Activated CD4-positive, alpha-beta memory T cell treated with anti-CD3 and anti-CD28 coated beads for 36 hours (primary cell): ENCODE measurements at places on chromosomes 7 and 10. TPM values are rescaled to one million over a fixed set of nuclear protein-coding genes. Genes with fewer than 3 reads are reported as not detected.
A peak's percentile ranks its signal among the peaks of the same experiment; 100 is the strongest.

The TPK1 gene
- total RNA-seq, result 19.1 TPM

GRCh38 chr10:20535897-20536881 lies 360.9 kb downstream of the NEBL start:
- no peaks in the 10 kb centered on the region for H3K4me1 ChIP-seq
- H3K4me3 ChIP-seq, result no peak overlapping the region
- H3K27ac ChIP-seq, result no peak overlapping the region
- H3K27me3 ChIP-seq, result no peaks in the 10 kb centered on the region

DNA sequence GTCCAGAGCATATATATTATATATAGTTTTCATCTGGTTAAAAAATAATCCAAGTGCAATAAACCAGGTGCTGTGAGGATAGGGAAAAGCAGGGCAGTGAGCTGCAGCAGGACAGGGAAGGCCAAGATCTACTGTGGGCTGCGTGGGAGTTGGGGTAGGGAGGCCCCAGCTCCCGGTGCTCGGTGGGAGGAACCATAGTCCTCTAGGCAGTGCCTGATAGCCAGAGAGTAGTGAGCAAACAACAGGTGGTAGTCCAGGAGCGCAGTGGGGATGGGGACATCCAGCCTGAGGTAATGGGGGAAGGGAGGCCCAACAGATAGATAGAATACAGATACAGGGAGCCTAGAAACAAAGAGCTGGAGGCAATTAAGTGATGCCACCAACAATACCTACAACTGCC lies 4.1 kb upstream of the BMPR1A start:
- H3K36me3 ChIP-seq, result peaks cover 2% of the 10 kb centered on the region
- no peaks in the 10 kb centered on the region for H3K27me3 ChIP-seq
- H3K4me3 ChIP-seq, result no peak overlapping the region
- peaks cover 12% of the 10 kb centered on the region for H3K4me1 ChIP-seq

DNA sequence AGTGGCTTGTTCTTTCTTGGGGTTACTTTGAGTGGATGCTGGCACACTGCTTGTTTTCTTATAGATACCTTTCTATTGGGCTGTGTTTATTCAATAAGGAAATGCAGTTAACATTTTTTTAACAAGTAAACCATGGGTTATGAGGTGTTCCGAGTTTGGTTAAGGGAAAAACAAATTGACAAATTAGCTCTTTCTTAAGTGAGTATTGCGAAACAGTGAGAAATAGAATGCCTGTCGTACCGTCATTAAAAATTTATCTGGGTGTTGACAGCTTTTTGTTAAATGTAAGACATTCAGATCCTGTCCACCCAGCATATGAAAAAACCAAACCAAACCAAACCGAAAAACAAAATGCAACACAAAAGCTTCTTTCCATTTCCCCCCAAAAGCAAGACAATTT lies 6.2 kb downstream of the CUX1 start:
- DNase-seq, result no peak
- no peak overlapping the region for H3K4me3 ChIP-seq
- no peaks in the 10 kb centered on the region for H3K27me3 ChIP-seq
- H3K36me3 ChIP-seq, result no peaks in the 10 kb centered on the region

GRCh38 chr7:44966731-44967538 lies 11.9 kb downstream of the MYO1G start:
- H3K4me1 ChIP-seq, result peaks cover 6% of the 10 kb centered on the region
- DNase-seq, result no peak
- H3K4me3 ChIP-seq, result no peak overlapping the region
- H3K36me3 ChIP-seq, result peaks cover 61% of the 10 kb centered on the region
- peak overlapping the region; percentile 24 for H3K27ac ChIP-seq

DNA sequence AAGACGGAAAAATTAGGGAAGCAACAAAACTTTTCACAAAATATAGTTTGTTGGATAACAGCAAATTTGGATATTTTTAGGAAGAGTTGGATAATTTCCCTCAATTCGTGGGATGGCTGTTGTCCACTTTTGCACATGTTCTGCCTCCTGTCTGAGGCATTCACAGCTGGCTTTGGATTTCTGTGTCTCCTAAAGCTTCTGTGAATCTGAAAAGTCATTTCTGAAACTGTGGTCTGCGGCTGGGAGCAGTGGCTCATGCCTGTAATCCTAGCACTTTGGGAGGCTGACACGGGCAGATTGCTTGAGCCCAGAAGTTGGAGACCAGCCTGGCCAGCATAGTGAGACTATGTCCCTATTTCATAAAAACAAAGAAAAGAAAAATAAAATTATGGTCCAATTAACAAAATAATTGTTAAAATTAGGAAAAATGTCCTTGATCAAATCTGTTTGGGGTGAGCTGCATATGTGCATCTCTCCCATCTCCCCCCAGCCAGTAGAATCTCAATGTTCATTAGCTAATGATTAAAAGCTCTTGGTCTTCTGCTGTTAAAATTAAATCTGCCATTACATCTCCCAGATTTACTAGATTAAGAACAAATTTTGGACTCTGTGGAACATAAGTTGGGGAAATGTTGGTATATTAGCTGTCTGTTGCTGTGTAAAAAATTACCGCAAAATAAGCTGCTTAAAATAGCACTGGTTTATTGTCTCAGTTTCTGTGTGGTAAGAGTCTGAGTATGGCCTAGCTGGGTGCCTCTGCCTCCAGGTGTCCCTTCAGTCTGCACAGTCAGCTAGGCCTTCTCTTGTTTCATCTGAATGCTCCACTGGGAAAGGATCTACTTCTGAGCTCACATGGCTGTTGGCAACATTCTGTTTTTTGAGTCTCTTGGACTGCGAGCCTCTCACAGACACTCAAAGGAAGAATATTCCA lies 332.0 kb upstream of the FZD1 start:
- H3K36me3 ChIP-seq, result no peaks in the 10 kb centered on the region
- no peak overlapping the region for H3K4me3 ChIP-seq

The TEX36 gene
- total RNA-seq, result not detected

DNA sequence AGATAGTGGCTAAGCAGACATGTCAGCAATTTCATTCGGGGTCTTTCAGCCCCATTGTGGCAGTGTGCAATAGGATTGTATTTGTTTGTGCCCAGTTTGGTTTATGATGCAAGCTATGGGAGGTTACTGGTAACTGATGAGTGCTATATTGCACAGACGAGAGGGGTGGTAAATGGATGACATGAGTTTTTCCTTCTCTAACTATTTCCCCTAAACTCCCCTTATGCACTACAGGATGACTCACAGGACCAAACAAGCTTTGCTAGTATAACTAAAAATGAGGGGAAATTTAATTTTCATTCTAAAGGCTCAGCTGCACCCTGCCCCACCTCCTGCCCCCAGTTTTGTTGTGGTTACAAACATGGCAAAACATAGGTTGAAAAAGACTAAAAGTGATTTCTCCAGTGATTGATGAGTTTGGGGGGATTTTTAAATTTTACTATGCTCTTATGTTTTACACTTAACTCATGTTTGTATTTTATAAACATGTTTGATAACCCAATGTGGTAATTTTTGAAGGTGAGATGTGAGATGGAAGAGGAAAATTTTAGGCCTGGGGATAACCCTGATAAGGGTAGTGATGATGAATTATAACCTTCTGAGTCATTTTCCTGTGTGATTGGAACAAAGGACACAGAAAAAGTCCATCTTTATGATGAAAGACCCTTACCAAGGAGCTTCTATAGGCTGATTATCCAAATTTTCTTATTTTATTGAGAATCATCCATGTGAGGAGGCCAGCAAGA lies 60.8 kb upstream of the NAMPT start:
- peaks cover 2% of the 10 kb centered on the region for H3K27me3 ChIP-seq
- DNase-seq, result peak; percentile 71
- peaks cover 60% of the 10 kb centered on the region for H3K4me1 ChIP-seq
- peak overlapping the region; percentile 59 for H3K4me3 ChIP-seq

The IL6 gene
- 1.9 TPM for total RNA-seq

GRCh38 chr7:103542470-103542869 lies 96.5 kb upstream of the SLC26A5 start:
- H3K4me1 ChIP-seq, result no peaks in the 10 kb centered on the region
- H3K27me3 ChIP-seq, result peaks cover 8% of the 10 kb centered on the region
- H3K4me3 ChIP-seq, result no peak overlapping the region
- H3K27ac ChIP-seq, result no peak overlapping the region

- no peak for DNase-seq
- H3K4me3 ChIP-seq, result no peak overlapping the region
- no peaks in the 10 kb centered on the region for H3K36me3 ChIP-seq
- no peaks in the 10 kb centered on the region for H3K4me1 ChIP-seq
Measured at GRCh38 chr10:106565546-106565945, 599.0 kb downstream of the SORCS1 start.

GRCh38 chr7:4604456-4604940 lies 77.6 kb upstream of the FOXK1 start:
- no peak overlapping the region for H3K27ac ChIP-seq
- no peak for DNase-seq
- H3K36me3 ChIP-seq, result no peaks in the 10 kb centered on the region
- H3K4me3 ChIP-seq, result no peak overlapping the region

The NEBL gene
- not detected for total RNA-seq

The FRAT1 gene
- total RNA-seq, result 2.1 TPM

DNA sequence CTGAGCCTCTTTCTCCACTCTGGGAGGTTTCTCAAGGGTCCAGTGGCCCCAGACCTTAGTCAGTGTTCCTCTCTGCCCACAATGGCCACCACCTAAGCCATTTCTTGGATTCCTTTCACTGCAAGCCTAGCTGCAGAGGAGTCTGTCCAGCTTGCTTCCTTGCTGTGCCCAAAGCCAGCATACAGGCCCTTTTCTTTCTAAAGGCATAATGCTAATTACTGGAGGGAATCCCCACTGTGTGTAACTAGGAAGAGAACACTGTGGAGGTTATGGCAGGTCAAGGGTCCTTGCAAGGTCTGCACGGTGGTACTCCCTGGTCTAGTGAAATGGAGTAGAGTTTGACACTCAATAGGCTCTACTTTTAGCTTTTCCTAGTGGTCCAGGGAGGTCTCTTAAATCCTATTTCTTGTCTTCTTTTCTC lies 70.4 kb upstream of the CC2D2B start:
- H3K36me3 ChIP-seq, result peaks cover 2% of the 10 kb centered on the region
- DNase-seq, result no peak
- H3K27me3 ChIP-seq, result no peaks in the 10 kb centered on the region

DNA sequence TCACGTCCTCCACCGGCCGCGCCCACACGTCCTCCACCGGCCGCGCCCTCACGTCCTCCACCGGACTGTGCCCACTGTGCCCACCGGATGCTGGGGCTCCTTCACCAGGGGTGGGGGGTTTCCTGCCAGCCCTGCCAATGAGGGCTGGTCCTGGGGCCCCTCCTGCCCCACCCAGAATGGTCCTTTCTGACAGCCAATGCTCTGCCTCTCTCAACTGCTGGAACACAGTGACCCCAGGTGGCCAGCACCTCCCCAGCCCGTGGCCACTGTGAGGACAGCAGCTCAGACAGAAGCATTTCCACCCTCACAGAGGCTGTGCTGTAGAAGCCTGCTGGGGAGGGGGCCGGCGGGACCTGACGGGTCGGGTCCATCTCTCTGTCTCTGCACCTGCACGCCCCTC lies 90.1 kb upstream of the DNAAF5 start:
- peaks cover 2% of the 10 kb centered on the region for H3K36me3 ChIP-seq
- no peak overlapping the region for H3K27ac ChIP-seq
- H3K27me3 ChIP-seq, result no peaks in the 10 kb centered on the region
- H3K4me3 ChIP-seq, result no peak overlapping the region
- peak; percentile 61 for DNase-seq

GRCh38 chr7:27185013-27185853 lies at the start of gene HOXA11:
HOXA11 (minus strand) TSS chr7:27185232; CDS start chr7:27185144, 88 bp downstream.
- peaks cover 75% of the 10 kb centered on the region for H3K27me3 ChIP-seq
- peaks cover 4% of the 10 kb centered on the region for H3K36me3 ChIP-seq
- H3K4me3 ChIP-seq, result peak within 1 kb of the TSS; percentile 57
- peaks cover 46% of the 10 kb centered on the region for H3K4me1 ChIP-seq
- peak; percentile 18 for DNase-seq

The CASD1 gene
- total RNA-seq, result 12.0 TPM

DNA sequence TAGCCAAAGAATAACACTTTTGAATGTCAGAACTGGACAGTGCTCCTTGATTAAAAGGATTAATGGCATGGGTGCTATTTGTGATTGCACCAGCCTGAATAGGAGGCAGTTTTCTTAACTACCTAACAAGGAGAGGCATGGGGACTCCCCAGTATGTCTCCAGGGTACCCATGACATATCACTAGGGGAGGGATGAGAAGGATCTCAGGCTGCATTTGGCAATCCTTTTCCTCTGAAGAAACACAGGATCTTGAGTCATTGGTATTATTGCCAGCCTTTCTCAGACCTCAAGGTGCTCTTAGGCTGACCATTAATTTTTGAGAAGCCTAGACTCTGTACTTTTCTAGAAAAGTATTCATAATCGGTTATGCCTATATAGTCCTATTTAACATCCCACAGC lies 77.5 kb upstream of the NPVF start:
- H3K36me3 ChIP-seq, result no peaks in the 10 kb centered on the region
- no peak for DNase-seq
- H3K27me3 ChIP-seq, result peaks cover 17% of the 10 kb centered on the region
- H3K4me1 ChIP-seq, result no peaks in the 10 kb centered on the region

DNA sequence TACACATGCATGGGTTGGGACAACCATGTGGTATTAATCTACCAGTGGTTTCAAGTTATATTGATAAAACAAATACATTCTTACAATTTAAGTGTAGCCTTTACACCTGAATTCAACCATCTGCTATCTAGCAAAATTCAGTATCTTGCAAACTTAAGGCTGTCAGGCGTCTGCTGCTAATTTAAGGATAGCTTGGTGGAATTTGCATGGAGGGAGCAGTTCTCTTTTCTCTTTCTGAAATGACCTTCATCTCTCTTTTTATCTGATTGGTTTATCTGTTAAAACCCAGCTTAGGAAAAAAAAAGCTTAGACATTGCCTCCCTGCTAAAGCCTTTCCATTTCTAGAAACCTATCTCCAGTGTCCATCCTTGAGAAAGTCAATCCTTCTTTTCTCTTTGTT lies 102.3 kb downstream of the ZEB1 start:
- DNase-seq, result no peak
- no peaks in the 10 kb centered on the region for H3K27me3 ChIP-seq
- no peak overlapping the region for H3K27ac ChIP-seq
- H3K4me1 ChIP-seq, result peaks cover 53% of the 10 kb centered on the region
- no peak overlapping the region for H3K4me3 ChIP-seq
- peaks cover 7% of the 10 kb centered on the region for H3K36me3 ChIP-seq

DNA sequence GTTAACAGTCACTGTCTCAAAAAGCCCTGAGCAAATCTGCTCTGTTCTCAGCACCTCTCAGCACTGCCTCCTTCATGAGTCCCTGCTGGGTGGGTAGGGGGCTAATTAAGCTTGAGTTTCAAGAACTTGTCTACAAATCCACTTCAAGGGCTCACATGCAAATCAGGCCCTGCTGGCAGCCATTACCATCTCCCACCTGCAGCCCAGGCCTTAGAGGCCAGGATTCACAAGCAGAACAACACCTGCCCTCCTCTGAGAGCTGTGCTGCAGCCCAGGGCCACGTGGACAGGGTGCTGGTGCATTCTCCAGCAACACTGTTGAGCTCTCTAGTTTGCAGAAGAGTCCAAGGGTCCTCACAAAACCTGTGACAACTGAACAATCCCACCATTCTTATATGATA lies 119.2 kb downstream of the DPP6 start:
- H3K27ac ChIP-seq, result no peak overlapping the region
- no peak for DNase-seq
- no peaks in the 10 kb centered on the region for H3K4me1 ChIP-seq
- no peaks in the 10 kb centered on the region for H3K27me3 ChIP-seq

- H3K36me3 ChIP-seq, result peaks cover 38% of the 10 kb centered on the region
- H3K27ac ChIP-seq, result peak overlapping the region; percentile 73
Measured at GRCh38 chr7:128963327-128963757, 25.6 kb downstream of the IRF5 start.
